Stomach (tissue), 19 donors: ENCODE measurements at places on chromosomes 12 and 14. TPM values are rescaled to one million over a fixed set of nuclear protein-coding genes. Genes with fewer than 3 reads are reported as not detected.
A peak's percentile ranks its signal among the peaks of the same experiment; 100 is the strongest.

GRCh38 chr12:53185582-53186153 is 4.9 kb upstream of the CSAD start:
- no peak overlapping the region for H3K4me3 ChIP-seq
- H3K27me3 ChIP-seq, result no peaks in the 10 kb centered on the region
- H3K36me3 ChIP-seq, result peaks cover 52% of the 10 kb centered on the region
- no peak overlapping the region for H3K27ac ChIP-seq
- H3K4me1 ChIP-seq, result peaks cover 29% of the 10 kb centered on the region

GRCh38 chr12:126424696-126425095 is 1359.5 kb downstream of the AACS start:
- no peak overlapping the region for H3K4me3 ChIP-seq
- no peak overlapping the region for H3K27ac ChIP-seq
- DNase-seq, result no peak
- H3K27me3 ChIP-seq, result no peaks in the 10 kb centered on the region
- H3K4me1 ChIP-seq, result no peaks in the 10 kb centered on the region

- H3K27me3 ChIP-seq, result peaks cover 47% of the 10 kb centered on the region
- H3K27ac ChIP-seq, result no peak overlapping the region
- no peak for DNase-seq
- peaks cover 47% of the 10 kb centered on the region for H3K4me1 ChIP-seq
Measured at GRCh38 chr12:94151582-94151981, 3.2 kb downstream of the PLXNC1 start.

- H3K4me1 ChIP-seq, result no peaks in the 10 kb centered on the region
- H3K27ac ChIP-seq, result no peak overlapping the region
- DNase-seq, result no peak
Measured at GRCh38 chr14:49553892-49554291, 32.3 kb downstream of the RPS29 start.

- peaks cover 100% of the 10 kb centered on the region for H3K36me3 ChIP-seq
- H3K4me3 ChIP-seq, result no peak overlapping the region
- H3K27me3 ChIP-seq, result no peaks in the 10 kb centered on the region
- DNase-seq, result no peak
Measured at GRCh38 chr14:91185721-91186120, 58.8 kb downstream of the GPR68 start.

DNA sequence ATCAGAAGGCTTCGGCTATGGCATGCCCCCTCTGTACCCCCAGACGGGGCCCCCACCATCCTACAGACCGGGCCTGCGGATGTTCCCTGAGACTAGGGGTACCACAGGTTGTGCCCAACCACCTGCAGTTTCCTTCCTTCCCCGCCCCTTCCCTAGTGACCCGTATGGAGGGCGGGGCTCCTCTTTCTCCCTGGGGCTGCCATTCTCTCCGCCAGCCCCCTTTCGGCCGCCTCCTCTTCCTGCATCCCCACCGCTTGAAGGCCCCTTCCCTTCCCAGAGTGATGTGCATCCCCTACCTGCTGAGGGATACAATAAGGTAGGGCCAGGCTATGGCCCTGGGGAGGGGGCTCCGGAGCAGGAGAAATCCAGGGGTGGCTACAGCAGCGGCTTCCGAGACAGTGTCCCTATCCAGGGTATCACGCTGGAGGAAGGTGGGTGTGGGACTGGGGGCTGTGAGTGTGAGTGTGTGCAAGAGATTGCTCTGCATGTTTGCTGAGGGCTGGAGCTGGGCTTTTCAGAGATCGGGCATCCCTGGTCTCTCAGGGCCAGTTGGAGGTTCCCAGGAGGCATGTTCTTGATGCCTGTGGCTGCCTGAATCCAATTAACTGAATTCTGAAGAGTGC is 8.6 kb downstream of the NFATC4 start:
- H3K4me1 ChIP-seq, result no peaks in the 10 kb centered on the region
- H3K27me3 ChIP-seq, result no peaks in the 10 kb centered on the region
- no peak for DNase-seq
- H3K4me3 ChIP-seq, result no peak overlapping the region
- peaks cover 56% of the 10 kb centered on the region for H3K36me3 ChIP-seq

DNA sequence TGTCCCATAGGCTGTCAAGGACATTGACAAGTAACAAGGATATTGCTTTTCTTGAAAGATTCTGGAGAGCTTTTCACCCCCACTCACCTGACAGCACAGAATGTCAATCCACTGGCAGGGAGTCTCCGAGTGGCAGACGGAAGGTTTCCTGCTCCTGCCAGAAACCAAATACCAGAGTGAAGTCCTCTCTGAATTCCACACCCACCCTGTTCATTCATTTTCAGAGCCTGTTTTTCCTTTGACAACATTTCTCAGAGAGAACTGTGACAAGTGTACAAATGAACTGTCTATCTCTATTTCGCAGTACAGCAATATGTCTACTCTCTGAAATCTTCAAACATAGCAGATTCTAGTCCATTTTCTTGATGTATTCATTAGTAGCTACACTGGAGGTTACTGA is 26.2 kb upstream of the BICD1 start:
- no peaks in the 10 kb centered on the region for H3K27me3 ChIP-seq
- H3K36me3 ChIP-seq, result no peaks in the 10 kb centered on the region
- H3K4me1 ChIP-seq, result no peaks in the 10 kb centered on the region
- no peak overlapping the region for H3K4me3 ChIP-seq

- no peaks in the 10 kb centered on the region for H3K36me3 ChIP-seq
- DNase-seq, result peak; percentile 16
- no peak overlapping the region for H3K4me3 ChIP-seq
- peaks cover 17% of the 10 kb centered on the region for H3K27me3 ChIP-seq
- H3K27ac ChIP-seq, result no peak overlapping the region
Measured at GRCh38 chr14:60655119-60655897, 6.0 kb upstream of the SIX1 start.

DNA sequence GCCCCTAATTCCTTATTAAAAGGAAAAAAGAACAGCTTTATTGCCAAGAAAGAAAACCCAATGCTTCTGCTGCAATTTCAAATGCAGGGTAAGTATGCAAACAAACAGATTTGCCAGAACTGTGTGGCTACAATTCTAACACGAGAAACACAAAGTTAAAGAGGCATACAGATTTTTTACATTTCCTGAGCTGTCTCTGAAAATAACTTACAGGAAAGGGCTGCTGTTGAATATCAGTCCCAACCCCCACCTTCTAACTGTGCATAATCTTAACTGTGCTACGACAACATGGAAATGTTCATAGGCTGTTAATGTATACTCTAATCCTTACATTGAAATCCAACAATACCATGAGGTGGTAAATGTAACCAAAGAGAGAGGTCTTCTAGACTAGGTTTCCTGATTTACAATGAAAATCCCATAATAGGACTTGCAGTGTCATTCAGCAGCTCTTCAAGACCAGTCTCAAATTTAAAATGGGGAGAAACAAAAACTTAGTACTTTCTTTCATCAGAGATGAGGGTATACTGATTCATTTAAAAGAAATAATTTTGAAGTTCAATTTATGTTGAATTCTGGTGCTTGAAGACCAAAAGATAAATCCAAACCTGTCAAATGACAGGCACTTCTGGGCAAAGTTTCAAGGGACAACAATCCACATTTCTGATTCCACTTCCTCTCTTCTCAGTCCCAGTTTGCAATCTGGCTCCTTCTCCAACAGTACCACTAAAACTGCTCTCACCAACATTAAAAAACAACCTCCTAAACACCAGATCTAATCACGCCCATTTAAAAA is 14.4 kb downstream of the FGD6 start:
- peaks cover 6% of the 10 kb centered on the region for H3K4me1 ChIP-seq
- peak; percentile 44 for DNase-seq
- H3K4me3 ChIP-seq, result no peak overlapping the region
- H3K27me3 ChIP-seq, result no peaks in the 10 kb centered on the region
- H3K27ac ChIP-seq, result peak overlapping the region; percentile 48

DNA sequence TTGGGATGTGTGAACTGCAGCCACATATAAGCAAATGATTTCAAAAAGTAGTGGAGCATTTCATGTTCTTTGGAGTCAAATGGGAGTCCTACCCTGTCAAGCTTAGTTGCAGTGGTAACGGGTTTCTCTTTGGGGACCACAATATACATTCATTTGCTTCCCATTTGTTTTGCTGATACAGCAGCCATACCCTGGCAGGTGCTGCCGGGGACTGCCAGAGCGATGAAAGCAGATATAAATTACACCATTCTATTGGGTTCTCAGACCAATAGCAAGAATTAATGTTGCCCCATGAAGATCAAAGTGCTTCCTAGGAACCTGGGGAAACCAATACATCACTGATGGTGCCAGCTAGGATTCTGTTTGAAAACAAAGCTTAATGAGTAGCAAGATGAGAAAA is 1621.5 kb upstream of the FLRT2 start:
- no peak overlapping the region for H3K4me3 ChIP-seq
- no peaks in the 10 kb centered on the region for H3K27me3 ChIP-seq
- no peaks in the 10 kb centered on the region for H3K36me3 ChIP-seq
- no peak overlapping the region for H3K27ac ChIP-seq

DNA sequence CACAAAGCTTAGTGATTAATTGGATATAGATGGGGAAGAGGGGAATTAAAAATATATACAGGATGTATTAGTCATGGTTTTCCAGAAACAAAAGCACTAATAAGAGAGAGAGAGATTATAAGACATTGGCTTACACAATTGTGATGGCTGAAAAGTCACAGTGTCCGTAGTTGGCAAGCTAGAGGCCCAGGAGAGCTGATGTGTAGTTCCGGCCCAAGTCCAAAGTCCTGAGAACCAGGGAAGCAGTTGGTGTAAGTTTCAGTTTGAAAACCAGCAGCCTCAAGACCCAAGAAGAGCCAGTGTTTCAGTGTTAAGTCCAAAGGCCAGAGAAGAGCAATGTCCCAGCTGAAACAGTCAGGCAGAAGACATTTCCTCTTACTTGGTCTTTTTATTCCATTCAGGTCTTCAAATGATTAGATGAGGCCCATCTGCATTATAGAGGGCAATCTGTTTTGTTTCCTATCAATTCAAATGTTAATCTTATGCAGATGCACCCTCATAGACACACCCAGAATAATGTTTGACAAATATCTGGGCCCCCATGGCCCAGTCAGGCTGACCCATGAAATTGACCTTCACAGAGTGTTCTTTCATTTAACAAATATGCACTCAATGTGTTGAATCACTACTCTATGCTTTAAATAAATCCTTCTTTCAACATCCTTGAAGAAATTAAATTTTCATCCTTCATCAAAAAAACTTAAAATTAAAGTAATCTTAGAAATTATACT is 67.2 kb upstream of the DIO2 start:
- H3K4me1 ChIP-seq, result no peaks in the 10 kb centered on the region
- no peak overlapping the region for H3K4me3 ChIP-seq
- no peaks in the 10 kb centered on the region for H3K27me3 ChIP-seq

GRCh38 chr12:60205500-60205899 is 609.7 kb downstream of the SLC16A7 start:
- no peaks in the 10 kb centered on the region for H3K4me1 ChIP-seq
- DNase-seq, result no peak
- no peaks in the 10 kb centered on the region for H3K36me3 ChIP-seq
- H3K27ac ChIP-seq, result no peak overlapping the region
- H3K4me3 ChIP-seq, result no peak overlapping the region

DNA sequence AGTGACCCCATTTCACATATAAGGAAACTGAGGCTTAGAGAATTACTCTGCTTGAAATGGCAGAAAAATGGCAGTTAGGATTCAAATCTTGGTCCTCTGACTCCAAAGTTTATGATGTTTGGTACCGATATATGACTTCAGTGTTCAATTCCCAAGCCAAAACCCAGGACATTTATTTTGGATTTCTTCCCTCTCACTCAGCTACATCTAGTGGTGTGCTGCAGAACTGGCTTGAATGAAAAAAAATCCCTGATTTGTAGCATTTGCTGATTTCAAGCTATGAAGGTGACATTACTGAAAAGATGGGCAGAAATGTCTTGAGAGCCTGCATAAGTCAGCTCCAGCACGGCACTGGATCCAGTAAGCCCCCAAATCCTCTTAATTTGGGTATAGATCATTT is 106.4 kb downstream of the EFCAB11 start:
- H3K4me1 ChIP-seq, result no peaks in the 10 kb centered on the region
- no peaks in the 10 kb centered on the region for H3K36me3 ChIP-seq
- H3K27me3 ChIP-seq, result no peaks in the 10 kb centered on the region
- H3K4me3 ChIP-seq, result no peak overlapping the region

- H3K4me1 ChIP-seq, result peaks cover 8% of the 10 kb centered on the region
- DNase-seq, result peak; percentile 27
- no peak overlapping the region for H3K4me3 ChIP-seq
- H3K36me3 ChIP-seq, result no peaks in the 10 kb centered on the region
Measured at GRCh38 chr12:100503228-100503628, 29.6 kb downstream of the NR1H4 start.

DNA sequence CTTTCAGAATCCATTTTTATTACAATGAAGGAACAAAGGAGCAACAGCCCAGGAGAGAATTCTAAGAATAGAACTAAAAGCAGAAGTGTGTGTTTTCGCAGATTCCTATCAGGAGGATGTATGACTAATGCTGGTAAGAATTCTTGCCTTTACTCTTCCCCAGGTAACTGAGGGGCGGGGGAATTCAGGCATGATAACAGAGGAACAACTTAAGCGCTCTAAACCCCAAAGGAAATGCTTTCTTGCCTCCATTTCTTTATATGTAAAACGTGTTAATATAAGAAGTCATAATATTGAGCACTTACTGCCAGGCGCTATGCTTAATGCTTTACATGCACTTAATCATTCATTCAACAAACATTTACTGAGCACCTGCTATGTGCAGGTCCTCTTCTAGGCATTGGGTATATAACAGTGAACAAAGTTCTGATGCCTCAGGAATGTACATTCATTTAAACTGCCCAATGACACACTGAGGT is 4.5 kb downstream of the HCAR1 start:
- H3K4me1 ChIP-seq, result no peaks in the 10 kb centered on the region
- no peaks in the 10 kb centered on the region for H3K36me3 ChIP-seq
- DNase-seq, result peak; percentile 69
- no peaks in the 10 kb centered on the region for H3K27me3 ChIP-seq
- peak overlapping the region; percentile 18 for H3K27ac ChIP-seq
- H3K4me3 ChIP-seq, result no peak overlapping the region

DNA sequence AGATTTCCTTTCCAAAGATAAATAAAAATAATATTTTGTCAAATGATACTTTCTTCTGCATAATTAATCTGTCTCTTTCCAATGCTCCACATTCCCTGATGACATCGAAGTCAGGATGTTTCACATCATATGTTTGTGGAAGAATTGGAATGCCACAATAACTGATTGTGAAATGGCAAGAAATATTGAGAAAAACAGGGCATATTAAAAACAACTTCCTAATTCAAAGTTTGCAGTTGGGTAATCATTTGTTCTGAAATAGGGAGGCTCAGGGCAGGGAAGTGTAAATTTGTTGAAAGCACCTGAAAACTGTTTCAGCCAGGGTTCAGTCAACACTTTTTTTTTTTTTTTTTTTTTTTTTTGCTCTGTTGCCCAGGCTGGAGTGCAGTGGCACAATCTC is 50.7 kb downstream of the BCAT1 start:
- H3K27ac ChIP-seq, result no peak overlapping the region
- no peak for DNase-seq
- H3K36me3 ChIP-seq, result no peaks in the 10 kb centered on the region
- peaks cover 9% of the 10 kb centered on the region for H3K4me1 ChIP-seq
- no peak overlapping the region for H3K4me3 ChIP-seq

Gene CACNA2D4
- not detected for total RNA-seq

Gene KCNA1
- total RNA-seq, result not detected

Gene SINHCAF
- 77.5 TPM for total RNA-seq

Gene LMNTD1
- not detected for total RNA-seq

Gene IGF1
- 2.0 TPM for total RNA-seq

Gene B3GNT4
- total RNA-seq, result not detected

Gene CD163
- 19.6 TPM for total RNA-seq
